ENCODE measurements at places on chromosomes 3 and 15.

DNA sequence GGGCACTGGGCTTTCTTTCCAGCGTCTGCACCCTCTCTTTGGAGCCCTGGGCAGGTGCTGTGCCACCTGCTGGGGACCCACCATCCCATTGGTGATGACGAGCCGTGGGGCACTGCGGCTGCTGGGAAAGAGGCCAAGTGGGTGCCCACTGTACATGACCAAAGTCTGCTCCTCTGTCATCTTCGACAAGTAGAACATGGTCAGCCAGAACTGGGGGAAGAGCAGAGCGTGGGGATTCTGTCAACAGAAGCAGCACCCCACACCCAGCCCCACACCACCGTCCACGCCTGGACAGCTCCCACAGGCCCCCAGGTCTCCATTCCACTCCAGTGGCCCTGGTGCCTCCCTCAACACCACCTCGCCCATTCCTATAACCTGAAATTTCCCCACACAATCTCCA, 9.7 kb downstream of the UROC1 start:
- DNase-seq, result no peak

DNA sequence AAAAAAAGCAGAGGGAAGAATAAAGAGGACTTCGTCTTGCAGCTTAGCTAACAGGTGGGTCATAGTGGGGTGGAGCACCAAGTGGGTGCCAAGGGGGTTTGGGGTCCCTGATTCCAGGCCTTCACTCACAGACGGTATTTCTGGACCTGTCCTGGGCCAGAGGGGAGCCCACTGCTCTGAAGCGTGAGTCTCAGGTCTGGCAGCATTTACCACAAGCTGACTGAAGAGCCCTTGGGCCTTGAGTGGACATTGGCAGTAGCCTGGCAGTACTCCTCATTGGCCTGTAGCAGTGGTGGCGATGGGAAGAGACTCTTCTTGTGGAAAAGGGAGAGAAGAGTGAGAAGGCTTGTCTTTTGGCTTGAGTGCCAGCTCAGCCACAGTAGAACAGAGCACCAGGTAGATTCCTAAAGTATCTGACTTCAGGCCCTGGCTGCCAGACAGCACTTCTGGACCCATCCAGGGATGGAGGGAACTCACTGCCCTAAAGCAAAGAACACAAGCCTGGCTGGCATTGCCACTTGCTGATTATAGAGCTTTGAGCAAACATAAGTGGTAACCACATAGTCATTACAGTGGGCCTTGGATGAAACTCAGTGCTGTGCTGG, 72.9 kb downstream of the GLDN start:
- no peak for DNase-seq

DNA sequence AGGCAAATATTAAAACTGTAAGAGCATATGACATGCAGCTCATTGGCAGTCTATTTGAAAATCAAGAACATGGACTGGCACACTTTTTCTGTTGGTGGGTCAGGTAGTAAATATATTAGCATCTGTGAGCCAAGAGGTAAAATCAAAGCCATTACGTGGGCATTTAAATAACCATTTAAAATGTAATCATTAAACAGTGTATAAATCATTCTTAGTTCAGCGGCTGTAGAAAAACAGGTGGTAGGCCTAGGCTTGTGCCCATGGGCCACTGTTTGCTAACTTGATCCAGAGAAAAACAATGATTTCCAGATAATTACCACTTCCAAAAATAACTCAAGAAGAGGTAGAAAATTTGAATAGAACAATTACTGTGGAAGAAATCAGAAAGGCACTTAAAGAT, 105.1 kb downstream of the CHST2 start:
- no peak for DNase-seq

- peak; percentile 42 for DNase-seq
These were observed 54.3 kb upstream of the AGTR1 start for GRCh38 chr3:148643389-148643840.

GRCh38 chr15:70501121-70501727, 262.1 kb downstream of the UACA start:
- DNase-seq, result no peak

DNA sequence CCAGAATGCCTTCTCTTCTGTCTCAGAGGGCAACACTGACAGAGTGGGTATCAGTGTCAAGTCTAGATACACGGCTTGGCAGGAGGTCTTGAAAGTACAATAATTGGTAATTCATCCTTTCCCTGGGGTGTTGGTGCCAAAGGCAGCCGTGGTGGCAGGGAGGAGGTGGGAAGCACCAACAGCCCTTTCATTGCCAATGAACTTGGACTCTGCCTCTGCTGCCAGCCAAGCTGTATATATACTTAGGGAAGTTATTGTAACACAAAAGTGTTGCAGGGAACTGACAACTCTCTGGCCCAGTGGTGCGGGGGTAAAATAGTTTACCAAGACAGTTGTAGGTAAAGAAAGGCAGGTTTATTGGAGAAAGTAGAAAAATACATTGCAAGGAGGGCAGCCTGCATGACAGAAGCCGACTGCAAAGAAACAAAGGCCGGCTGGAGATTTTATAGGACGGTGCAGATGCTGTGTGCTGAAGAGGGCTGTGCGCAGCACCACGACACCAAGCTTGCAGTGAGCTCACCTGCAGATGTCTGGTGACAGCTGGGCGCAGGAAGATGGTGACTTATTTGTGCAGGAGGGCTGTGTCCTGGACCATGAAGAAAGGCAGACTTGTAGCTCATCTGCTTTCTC, 4.0 kb upstream of the FAM3D start:
- no peak for DNase-seq

- DNase-seq, result no peak
These were observed 86.4 kb upstream of the SLC4A7 start for GRCh38 chr3:27570421-27571106.

DNA sequence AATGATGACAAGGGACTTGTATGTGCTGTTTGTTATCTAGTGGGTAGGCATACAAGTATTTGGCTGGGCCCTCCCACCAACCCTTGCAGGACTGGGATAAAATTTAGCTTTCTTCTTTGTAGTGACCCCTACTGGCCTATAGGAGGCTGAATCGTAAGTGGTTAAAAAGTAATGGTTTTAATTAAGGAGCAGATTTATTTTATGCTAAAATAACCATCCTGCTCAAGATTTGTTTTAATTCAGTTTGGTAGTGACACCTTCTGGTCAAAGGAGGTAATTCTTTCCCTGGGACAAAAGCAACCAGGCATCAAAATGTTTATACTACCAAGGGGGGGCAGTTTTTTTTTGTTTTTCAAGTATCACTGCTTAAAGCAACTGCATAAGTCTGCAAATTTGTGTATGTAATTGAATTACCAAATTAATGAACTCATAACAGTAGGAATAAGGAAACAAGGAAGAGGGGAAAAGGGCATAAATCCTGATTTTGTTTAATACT, 70.7 kb downstream of the TOP2B start:
- DNase-seq, result peak; percentile 19
